ENCODE measurements at places on chromosomes 3 and 15.

- no peak for DNase-seq
Measured at GRCh38 chr3:24157106-24157505, 212.0 kb downstream of the NR1D2 start.

DNA sequence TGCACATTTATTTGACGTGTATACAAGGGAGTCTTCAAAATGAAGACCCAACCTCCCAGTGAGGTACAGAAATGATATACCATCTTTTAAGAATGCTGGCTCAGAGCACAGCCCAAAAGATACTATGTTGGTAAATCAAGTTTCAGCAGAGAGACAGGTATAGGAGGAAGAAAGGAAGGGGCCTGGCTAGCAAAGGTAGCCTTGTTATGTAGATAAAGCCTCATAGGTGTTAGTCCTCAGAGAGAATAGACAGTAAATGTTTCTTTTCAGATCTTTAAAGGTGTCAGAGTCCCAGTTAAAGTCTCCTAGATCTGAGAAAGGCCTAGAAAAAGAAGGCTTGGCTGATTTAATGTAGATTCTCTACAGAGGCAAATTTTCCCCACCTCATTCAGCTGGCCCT is 213.8 kb downstream of the SI start:
- DNase-seq, result no peak

DNA sequence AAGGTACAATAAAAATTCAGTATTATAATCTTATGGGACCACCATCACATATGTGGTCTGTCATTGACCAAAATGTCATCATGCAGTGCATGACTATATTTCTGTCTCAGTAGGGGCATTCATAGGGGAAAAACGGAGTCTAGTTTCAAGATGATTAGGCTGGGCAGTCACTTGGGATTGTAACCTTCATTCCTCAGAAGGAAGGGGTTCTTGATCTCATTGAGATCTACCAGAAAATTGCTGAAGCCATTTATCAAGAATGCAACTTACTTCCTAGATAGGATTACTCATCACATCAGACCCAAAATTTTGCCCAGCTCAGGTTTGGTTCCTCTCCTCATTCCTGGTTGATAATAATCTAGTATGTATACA is 37.3 kb downstream of the BTD start:
- DNase-seq, result no peak

GRCh38 chr3:130700541-130700940 is 46.1 kb downstream of the PIK3R4 start:
- DNase-seq, result no peak

All from stimulated activated CD8-positive, alpha-beta memory T cell treated with anti-CD3 and anti-CD28 coated beads, Interleukin-15, amount 100 ng/mL, for 24 hours (primary cell).